ENCODE measurements at places on chromosomes 1 and 21.

- DNase-seq = no peak
Observed at GRCh38 chr1:86520789-86521521, 25.9 kb upstream of the CLCA4 start.

DNA sequence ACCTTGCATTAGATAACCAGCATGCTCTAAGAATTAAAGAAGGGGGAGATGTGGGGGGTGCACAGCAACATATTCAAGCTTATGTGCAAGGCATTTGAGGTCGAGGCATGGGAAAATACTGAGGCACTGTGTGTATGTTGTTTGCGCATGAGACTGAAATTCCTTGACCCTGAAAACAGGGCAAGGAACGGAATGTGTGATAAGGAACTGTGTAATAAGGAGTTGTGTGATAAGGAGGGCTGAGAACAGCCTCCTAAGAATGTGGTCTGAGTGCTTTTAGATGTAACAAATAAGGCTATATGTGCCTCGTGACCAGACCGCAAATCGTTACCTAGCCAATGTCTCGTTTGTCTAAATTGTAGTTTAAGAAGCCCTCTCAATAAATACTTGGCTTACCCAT is 26.5 kb upstream of the ITLN1 start:
- DNase-seq = no peak

DNA sequence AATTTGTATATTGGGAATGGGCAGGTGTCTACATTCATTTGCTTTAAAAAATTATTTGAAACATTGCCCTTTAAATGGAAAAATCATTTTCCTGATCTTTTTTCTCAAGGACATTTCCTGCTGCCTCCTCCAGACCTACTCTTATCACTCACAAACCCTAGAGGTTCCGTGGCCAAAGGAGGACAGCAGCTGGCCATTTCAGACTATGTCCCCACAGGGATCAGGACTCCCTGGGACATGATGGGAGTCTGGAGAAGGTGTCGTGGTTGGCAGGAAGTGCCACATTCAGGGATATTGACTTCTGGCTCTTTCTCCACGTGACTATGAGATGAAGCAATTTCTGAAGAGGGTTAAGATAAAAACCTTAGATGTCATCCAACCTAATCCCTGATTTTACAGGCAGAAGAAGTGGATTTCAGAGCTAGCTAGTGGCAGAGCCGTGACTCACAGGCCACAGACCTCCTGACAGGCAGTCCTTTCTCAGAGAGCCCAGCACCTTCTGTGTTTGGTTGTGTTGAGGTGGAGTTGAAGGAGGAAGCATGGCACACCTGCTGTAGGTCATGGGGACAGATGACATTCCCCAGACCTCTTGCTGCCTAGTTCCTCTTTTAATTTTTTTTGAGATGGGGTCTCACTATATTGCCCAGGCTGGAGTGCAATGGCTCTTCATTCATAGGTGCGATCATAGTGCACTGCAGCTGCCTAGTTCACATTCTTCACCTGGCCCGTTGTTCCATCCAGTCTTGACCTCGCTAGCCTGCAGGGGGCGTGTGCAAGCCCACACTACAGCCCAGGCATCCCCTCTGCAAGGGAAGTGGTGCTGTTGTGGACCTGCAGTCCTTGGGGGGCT is 25.5 kb upstream of the IL10 start:
- DNase-seq = no peak

- DNase-seq = no peak
Observed at GRCh38 chr1:228341450-228341813, 65.2 kb downstream of the TRIM11 start.

- DNase-seq = no peak
Observed at GRCh38 chr1:45152126-45152525, 54.3 kb downstream of the ZSWIM5 start.

GRCh38 chr1:147897029-147897752 is 5.4 kb upstream of the GJA8 start:
- peak; percentile 62 for DNase-seq

DNA sequence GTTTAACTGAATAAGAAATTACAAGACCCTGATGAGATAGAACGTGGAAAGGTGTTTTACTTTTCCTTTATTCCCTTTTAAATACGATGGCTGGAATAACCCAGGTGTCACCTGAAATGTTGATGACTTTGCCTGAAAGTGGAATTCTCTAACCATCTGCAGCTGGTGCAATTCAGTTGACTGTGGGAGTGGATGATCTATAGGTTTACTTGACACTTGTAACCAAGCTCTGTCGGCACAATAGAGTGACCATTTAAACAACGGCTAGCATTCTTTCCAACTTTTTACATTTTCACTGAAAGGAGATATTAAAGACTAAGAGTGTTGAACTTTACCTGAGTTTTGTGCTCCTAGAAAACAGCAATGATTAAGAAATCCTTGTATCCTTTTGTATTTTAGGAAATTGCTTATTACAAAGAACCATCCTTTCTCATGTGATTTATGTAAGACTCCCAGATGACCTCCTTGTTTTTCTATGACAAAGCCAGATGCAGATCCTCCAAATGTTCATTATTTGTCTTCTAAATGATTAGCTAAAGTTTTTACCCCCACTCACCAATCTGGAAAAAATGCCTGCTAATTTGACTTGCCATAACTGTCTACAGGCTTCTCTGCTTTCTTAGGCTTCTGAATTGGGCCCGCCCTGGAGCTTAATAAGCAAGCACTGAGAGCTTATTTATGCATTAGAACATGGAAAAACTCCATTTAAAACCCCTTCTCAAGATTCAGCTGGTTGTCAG is 129.5 kb upstream of the LRRC7 start:
- DNase-seq = no peak

- DNase-seq = no peak
Observed at GRCh38 chr1:208526613-208527125, 282.5 kb upstream of the PLXNA2 start.

DNA sequence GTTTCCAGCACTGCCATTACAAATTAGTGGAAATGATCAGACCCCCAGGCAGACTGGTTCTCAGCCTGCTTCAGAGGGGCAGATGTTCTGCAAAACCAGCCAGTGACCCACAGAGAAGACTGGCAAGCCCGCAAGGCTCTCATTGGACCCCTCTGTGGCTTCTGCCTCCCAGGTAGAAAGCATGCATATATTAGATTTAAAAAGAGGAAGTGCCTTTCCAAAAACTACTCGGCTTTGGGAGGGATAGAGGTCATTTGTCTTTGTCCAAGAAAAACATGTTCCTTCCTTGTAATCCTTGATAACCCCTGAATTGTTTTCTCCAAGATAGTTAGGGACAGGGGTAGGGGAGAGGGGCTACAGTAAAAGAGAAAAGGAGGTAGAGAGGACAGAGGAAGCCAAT is 11.8 kb downstream of the HIVEP3 start:
- DNase-seq = no peak

DNA sequence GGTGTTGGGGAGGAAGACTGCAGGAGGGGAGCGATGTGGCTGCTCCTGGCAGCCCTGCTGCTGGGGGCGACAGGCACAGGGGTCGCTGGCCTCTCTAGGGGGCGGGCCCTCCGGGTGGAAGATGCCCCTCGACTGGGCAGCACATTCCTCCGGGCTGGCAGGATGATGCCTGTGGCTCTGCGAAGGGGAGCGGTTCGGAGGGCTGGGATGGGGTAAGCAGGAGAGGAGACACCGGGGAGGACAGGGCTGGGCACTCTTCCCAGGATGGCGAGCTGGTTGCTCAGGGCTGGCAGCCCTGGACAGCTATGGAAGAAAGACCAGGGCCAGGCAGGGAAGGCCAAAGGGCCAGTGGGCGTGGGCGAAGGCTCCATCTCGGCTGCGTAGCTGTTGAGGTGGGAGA is 12.8 kb downstream of the HEYL start:
- no peak for DNase-seq

- no peak for DNase-seq
Observed at GRCh38 chr1:150472601-150473200, 14.5 kb upstream of the TARS2 start.

DNA sequence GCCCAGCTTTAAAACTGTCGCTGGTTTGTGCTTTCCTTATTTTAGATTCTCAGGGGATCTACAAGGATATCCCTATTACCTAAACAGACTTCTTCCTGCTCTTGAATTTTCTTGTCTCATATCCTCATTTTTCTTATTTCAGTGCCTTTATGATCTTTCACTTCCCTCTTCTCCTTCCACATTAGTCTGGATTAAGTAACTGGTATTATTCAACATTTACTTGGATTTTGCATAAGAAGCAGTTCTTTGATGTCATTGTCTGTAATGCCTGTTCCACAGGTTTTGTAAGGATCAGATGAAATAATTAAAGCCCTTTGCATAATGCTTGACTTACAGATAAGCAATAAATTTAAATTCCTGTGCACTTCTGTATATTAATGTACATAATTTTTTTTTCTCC is 26.5 kb downstream of the CXADR start:
- no peak for DNase-seq

- DNase-seq = no peak
Observed at GRCh38 chr1:88730995-88731394, 46.9 kb downstream of the PKN2 start.

DNA sequence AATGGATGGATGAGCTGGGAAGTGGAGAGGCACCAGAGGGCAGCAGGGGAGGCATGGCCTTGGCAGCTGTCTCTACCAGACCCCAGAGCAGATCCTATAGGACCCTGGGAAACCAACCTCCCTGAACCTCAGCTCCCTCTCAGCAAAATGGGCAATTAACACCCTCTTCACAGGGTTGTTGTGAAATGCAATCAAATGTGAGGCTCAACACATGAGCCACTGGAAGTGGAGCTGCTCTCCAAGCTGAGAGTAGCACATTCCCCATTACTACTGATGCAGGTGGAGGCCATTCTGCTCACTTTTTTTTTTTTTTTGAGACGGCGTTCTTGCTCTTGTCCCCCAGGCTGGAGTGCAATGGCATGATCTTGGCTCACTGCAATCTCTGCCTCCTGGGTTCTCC is 6.5 kb upstream of the SYNC start:
- DNase-seq = no peak

- no peak for DNase-seq
Observed at GRCh38 chr21:42253466-42253865, 34.5 kb downstream of the ABCG1 start.

DNA sequence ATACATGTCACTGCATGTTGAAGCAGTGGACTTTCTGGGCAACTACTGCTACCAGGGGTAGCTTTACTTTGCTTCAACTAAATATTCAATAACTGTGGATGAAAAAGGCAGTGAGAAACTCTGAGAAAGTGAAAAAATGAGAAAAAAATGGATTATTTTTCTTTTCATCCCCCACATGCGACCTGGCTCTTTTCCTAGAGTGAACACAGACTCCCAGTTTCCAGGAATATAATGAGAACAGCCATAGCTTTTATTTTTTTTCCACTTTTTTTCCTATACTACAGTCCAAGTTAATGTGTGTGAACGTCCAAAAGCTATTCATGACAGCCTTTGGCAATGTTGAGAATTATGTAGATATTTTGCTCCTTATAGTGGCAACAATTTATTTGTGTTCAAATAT is 230.4 kb downstream of the DNM3 start:
- no peak for DNase-seq

- no peak for DNase-seq
Observed at GRCh38 chr21:26964170-26964778, 2.6 kb downstream of the ADAMTS5 start.

GRCh38 chr1:232793944-232794343 is 11.3 kb upstream of the MAP10 start:
- DNase-seq = peak; percentile 85

GRCh38 chr1:27004471-27005165 is 8.0 kb downstream of the TENT5B start:
- peak; percentile 42 for DNase-seq

DNA sequence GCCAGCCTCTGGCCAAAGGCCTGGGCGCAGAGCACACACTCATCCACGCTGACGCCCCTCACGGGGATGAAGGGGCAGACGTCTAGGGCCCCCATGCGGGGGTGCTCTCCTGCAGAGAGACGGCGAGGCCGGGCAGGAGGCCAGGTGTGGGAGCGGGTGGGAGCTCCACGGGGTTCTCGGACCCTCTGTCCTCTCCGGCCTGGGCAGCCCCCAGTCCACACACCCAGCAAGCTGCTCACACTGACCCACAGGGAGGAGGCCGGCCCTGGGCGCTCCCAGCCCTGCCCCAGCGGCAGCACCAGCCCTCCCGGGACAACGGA is 2.5 kb downstream of the FTCD start:
- no peak for DNase-seq

DNA sequence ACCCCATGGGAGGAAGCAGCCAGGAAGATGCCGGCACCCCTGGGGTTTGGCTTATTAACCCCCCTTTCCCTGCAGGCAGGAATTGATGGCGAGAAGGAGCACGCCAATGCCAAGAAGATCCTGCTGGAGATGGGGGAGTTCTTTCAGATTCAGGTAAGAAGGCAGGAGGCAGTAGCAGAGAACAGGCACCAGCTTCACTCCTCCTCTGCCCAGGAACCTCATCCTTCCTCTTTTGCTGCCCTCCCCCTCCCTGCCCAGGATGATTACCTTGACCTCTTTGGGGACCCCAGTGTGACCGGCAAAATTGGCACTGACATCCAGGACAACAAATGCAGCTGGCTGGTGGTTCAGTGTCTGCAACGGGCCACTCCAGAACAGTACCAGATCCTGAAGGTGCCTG is 1.2 kb upstream of the RUSC1 start:
- DNase-seq = no peak

DNA sequence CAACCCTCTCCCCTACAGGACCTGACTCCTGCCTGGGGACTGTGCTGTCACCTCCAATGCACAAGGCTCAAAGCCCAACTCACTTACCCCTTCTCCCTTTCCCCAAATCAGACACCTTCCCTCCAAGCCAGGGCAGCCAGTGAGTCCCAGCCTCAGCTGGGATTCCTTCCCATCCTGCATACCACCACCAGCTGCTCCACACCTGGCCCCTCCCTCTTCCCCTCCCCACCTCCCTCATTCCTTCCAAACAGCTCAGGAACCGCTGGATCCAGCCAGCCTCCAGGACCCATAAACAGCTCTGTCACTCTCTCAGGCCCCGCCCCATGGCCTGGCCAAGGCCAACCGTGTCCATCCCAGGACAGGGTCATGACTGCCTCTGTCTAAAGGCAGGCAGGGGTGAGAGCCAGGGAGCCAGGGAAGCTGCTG is 41.4 kb downstream of the ACOT7 start:
- DNase-seq = no peak

GRCh38 chr1:157325220-157325619 is 187.0 kb upstream of the ETV3 start:
- no peak for DNase-seq

DNA sequence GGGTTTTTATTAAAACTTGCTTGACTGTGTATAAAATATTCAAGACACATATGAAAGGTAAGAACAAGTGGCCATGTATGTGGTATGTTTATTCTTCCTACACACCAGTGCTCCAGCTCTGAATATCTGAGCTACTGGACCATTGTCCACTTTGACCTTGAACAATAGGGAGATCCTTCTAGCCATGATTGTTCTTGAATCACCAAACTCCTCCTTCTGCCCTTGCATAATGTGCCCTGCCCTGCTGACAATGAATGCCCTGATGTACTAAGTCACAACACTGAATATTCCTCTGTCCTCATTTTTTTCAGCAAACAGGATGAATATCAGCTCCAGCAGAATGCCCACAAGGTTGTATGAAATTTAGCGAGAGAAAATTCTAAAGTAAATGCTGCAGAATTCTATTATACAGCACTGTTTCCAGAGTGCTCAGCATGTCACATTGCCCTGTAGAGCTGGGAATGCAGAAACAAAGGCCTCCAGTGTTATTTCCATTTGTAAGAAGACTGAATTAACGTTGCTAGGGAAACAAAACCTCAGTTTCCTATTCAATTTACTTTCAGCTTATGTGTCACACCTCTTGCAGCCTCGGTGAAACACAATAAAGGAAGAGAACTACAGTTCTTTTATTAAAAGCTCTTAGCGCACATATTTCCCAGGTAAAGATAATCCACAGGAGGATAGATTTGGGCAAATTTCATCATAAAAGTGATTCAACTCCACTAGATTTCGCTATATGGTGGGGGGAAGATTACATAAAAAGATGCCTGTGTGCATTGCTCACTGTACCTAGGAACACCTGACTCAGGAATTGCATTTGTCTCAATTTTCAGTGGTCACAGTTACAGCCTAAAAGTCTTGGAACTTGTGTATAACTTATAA is 187.4 kb upstream of the ATP1B1 start:
- DNase-seq = peak; percentile 9
